H9 (cell line): ENCODE measurements at places on chromosomes 16 and 17.

GRCh38 chr17:59631276-59631675 is 11.6 kb downstream of the CLTC start:
- DNase-seq: no peak

- peak; percentile 71 for DNase-seq
Measured at GRCh38 chr17:79090443-79091225, 16.0 kb downstream of the ENGASE start.

GRCh38 chr17:1203111-1203966 is 23.6 kb upstream of the ABR start:
- DNase-seq: peak; percentile 92

GRCh38 chr16:15648135-15648730 is 1.8 kb upstream of the NDE1 start:
- DNase-seq: no peak

- DNase-seq: no peak
Measured at GRCh38 chr17:56543280-56543679, 50.2 kb upstream of the NOG start.

GRCh38 chr17:77841742-77842527 is 116.6 kb upstream of the TNRC6C start:
- DNase-seq: no peak

DNA sequence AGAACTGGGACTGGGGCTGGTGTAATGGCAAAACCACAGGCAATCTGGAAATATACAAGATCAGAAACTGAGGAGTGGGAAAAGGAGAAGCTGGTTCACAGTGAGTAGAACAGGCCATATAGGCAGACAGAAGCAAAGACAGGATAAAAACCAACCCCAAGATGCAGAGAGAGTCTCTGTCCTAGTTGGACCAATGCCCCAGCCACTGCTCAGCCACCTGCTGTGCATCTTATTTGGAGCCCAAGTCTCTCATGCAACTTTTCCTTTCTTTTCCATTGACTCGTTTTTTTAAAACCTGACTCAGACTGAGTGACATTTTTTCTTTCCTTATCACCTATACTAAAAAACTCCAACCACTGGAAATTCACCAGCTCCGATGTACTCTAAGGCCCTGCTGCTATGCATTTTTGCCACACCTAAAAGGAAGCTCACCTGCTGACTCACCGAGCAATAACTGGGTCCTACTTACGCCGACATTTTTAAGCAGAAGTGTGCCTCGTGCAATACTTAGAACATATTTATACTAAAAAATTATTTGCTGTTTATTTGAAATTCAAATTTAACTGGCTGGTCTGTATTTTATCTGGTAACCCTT is 100.8 kb upstream of the XYLT1 start:
- no peak for DNase-seq

DNA sequence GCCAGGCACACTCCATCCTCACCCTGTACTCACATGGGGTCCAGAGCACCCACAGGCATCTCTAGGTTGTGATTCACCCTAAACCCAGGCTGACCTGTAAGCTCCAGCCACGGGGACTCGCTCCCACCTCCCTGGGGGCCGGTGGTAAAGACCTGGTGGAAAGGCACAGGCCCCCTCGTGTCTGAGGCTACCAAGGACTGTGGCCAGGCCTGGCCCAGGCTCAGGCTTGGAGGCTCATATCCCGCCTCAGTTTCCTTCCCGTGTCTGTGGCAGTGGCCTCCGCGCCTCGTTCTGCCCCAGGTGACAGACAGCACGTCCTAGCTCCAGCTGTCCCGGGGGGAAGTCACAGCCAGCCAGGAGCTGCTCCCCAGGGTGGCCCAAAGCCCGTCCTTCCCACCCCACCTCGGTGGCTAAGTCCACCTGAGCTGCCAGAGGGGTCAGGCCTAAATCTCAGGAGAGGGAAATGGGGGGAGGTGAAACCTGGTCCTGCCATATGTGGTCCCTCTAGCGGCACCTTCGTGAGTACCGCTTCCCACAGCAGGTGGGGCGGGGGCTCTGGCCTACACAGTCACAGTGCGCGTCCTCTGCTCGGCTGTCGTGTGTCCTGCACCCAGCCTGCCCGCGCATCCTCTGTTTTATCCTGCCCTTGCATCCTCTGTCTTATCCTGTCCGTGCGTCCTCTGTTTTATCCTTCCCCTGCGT is 12.6 kb downstream of the CDH15 start:
- no peak for DNase-seq

DNA sequence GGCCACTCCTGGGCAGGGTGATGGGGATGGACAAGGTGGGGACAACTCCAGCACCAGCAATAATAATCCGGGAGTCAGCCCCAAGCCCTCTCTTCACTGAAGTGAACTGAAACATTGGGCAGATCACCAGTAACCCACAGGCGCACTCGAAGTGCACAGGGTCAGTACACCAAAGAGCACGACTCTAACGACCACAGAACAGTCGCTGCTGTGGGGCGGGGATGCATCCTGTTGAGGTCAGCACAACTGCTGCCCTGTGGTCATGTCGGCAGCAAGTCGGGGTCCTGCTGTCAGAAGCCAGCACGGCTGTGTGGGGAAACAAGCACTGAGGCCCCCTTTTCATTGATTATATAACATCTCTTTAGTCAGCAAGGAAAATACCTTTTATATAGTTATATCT is 14.6 kb downstream of the DNASE1 start:
- DNase-seq: no peak

DNA sequence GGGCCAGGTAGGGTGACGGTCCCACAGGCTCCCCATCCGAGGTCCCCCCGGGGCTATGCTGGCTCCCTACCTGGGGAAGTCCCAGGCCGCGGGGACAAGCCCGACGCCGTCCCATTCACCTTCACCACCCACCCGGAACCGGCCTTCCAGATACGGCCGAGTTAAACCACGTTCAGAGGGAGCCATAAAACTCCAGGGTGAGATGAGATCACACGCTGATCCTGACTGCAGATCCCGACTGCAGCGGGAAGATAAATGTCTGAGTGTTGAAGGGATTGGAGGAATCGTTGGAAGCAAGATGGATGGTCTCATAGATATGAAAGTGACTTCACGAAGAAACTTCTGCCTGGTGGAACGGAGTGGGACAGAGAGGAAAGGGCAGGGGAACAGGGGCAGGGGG is 13.6 kb upstream of the C1QTNF8 start:
- DNase-seq: no peak

DNA sequence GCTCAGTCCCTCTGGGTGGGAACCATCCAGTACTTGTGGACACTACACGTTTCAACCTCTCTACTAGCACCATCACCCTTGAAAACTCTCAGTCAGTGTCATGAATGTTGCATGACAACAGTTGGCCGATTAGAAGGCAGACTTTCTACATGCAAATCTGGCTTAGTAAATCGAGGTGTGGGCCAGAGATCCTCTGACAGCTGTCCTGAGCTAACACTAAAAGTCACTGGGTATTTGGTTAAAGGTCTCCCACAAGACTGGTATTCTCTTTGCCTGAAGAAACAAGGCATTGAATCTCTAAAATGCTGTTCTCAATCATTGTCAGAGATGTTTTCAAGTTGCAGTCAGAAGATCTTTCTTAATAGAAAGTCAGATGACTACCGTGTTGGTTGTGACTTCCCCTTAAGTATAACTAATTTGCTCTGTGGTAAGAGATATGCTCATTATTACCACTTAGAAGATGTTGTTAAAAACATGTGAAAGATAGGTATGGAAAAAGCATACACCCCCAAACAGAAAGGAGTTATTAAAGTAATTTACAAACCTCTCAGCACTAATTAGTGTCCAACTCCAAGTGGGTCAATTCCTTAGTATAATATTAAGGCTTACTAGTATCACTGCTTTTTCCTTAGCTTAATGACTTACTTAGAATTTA is 62.3 kb downstream of the WNT3 start:
- DNase-seq: no peak

GRCh38 chr16:48180868-48181480 is 25.2 kb upstream of the ABCC12 start:
- no peak for DNase-seq

DNA sequence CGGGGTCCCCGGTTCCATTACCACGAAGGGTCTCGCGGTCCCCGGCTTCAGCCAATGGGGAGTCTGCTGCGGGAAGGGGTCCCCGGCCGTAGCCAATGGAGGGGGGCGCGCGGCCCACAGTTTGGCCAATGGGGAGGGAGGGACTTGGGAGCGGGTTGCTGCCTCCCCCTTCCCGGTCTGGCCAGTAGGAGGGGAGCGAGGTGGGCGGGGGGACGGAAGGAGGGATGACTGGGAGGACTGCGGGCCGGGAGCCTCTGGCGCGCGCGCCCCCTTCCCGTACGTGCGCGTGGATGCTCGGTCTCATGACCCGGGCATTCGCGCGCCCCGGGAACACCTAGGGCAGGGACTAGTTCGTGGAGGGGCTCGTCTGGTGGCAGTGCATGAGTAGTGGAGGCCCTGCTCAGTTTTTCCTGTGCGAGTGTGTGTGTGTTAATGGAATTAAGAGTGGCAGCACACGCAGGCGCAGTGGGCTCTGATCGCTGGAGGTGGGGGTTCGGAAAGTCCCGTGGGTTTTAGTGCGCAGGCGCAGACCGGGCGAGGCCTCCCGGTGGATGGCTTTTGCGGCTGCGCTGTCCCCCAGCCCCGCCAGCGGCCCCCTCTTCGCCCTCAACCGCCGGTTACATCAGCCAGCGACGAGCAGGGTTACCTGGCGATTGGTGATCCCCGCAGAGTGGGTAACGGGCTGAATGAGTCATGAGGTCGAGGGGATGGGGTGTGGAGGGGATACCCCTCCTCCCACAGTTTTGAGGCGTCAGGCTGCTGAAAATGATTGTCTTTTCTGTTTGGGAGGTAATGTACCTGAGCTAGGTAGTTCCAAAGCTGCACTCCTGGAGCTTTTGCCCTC is 1.3 kb downstream of the ATXN2L start:
- peak; percentile 98 for DNase-seq

DNA sequence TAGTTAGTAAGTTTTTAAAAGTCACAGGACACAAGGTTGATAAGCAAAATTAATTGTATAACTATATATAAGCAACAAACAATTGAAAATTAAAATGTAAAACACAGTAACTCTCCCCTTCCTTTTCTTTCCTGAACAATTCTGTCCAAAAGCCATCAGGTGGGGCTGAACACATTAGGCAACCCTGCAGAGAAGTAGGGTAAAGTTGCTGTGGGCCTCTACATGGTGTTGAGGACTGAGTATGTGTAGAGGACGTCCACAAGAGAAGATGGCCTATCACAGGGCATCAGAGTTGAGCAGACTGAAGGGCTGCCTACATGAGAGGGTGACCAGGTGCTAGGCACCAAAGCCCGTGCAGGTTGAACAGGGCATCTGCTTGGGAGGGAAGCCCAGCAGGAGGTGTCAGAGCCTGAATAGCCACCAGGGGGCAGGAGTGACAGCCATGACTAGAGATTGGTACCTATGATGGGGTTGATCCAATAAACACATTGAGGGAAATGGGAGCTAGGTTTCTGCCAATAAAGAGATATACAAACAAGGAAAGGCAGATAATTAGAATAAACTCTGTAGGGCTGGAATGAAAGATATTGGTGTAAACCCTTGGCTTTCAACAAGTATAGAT is 415.1 kb downstream of the NPIPA8 start:
- DNase-seq: peak; percentile 66

DNA sequence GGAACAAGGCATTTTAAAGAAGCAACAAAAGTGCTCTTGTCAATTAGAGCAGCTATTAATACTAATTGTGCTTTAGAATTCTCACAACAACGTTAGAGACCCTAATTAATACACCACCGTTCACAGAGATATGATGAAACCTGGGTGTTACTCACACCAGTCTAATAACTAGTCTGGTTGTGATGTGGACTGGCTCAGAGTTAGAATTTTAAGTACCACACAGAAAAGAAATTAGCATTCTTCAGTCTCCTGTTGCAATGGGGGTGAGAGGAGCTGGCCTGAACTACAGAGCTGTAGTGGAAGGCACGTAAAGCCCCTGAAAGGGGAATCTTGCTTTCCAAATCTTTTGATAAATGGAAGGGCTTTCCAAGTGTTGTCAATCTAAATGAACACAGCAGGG is 240.8 kb upstream of the TOX3 start:
- DNase-seq: no peak

DNA sequence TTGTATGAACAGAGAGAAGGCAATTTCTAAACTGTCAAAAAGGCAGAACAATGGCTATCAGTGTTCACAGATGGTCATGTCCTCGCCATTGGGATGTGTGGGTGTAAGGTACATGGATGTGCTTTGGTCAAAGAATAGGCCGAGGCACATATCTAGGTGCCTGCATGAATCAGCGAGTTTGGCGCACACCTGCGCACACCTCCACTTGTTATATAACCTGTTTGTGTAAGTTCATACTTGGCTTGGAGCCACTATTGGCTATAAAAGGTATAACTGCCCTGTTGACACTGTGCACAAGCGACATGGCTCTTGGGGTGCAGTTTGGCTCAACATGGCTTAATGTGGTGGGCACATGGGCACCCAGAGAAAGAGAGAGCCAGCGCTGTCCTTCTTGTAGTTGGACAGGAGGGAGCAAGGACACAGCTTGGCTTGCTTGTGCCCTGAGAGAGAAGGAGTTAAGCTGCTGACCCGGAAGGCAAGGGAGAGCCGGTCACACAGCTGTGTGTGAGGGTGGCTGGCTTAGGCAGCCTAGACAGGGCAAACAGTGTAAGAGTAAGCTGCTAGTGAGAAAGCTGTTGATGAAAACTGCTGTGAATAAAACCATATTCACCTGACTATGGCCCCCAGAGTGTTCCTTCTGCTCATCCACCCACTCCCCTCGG is 499.1 kb downstream of the KCNJ2 start:
- no peak for DNase-seq

GRCh38 chr17:42184713-42185620 is at the start of gene HCRT:
HCRT (minus strand) TSS chr17:42185452; CDS start chr17:42185365, 87 bp downstream.
- no peak for DNase-seq

DNA sequence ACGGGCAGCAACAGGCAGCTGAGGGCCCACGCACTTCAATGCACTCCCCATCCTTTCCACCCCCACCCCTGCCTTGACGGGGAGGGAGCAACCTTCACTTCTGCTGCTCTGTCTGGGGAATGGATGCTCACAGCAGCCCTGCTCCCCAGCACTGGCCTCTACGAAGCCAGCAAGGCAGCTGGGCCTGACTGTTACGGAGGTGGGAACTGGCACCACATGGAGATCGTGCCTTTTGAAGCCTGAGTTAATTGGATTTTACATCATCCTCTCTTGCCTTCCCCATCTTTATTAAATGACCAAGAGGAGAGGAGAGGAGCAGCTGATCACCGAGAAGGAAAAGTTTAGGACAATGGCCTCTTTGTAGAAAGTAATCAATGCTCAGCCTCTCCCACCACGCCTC is 187.0 kb upstream of the RPL38 start:
- DNase-seq: no peak

DNA sequence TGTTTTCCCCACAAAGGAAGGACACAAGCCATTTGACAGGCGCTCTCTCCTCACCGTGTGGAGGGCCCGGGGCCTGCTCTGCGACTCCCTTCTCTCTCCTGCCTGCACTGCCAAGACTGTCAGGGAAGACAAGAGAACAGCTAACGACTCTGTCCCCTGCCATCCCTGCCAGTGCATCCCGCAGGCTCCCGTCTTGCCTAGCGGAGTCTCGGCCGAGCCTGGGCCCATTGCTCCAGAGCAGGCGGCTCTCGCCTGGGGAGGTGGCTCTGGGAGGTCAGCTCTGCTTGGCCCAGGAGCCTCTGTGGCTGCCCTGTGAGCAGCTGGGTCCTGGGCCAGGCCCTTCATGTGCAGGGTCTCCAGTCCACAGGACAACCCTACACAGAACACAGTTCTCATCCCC is 53.0 kb downstream of the WNT3 start:
- no peak for DNase-seq
